T1000 (cell line): ENCODE measurements at places on chromosomes 2 and 18.

DNA sequence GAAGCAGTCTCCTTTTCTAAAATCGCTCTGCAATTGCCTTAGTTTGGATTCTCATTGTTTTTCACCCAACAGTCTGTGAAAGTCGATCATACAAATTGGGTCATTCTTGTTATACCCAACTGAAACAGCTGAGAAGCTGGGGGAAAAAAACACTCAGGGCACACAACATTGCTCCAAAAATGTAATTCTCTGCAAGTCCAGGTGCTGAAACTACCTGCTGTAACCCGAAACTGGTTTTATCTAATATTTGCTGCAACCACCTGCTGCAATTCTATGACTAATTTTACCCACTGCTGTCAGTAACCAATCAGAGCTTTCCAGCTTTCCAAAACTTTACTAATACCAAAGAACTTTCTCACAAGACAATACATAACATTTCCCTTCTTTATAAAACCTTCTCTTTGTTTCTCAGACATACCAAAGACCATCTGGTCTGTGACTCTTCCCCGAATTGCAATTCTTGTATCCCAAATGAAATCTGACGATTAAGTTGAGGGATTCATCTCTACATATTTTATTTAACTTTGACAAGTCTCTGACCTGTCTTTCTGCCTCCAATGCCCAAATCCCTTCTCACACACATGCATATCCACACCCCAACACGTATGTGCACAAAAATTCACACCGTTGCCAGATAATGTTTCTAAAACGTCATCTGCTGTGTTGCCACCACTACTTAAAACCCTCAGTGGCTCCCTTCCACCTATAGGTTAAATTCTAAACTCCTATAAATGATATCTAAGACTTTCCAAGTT lies 198.3 kb downstream of the PIEZO2 start:
- no peak for DNase-seq

DNA sequence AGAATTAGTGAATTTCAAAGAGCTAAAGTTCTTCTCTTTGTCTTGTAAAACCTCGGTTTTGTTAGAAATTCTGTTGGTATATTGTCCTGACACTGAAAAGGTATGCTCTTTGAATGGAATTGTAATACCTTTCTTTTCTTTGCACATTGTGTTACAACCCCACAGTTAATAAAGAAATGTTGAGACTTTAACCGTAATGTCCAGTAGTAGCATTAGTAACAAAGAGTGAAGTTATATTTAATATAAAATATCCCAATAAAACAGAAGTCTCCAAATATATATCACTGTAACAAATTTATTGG lies 69.8 kb downstream of the EHBP1 start:
- no peak for DNase-seq

DNA sequence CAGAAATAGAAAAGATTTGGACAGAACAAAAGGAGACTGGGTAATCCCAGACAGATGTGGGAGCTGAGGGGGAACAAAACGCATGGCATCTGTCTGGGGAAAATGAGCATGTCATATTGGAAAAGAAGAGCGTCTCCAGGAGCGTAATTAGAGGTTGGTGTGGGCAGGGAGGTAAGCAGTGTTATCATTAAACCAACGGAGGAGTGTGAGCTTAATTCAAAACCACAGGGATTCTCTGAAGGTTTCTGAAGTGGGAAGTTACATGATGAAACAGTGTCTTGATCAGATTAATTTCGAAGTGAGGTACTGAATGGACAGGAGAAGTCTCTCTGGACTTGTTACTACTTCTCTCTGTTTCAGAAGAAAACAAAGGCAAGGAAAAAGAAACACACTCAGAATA lies 53.3 kb downstream of the DTNB start:
- DNase-seq, result no peak

- no peak for DNase-seq
These were observed 39.0 kb downstream of the RALB start for GRCh38 chr2:120291401-120292311.

DNA sequence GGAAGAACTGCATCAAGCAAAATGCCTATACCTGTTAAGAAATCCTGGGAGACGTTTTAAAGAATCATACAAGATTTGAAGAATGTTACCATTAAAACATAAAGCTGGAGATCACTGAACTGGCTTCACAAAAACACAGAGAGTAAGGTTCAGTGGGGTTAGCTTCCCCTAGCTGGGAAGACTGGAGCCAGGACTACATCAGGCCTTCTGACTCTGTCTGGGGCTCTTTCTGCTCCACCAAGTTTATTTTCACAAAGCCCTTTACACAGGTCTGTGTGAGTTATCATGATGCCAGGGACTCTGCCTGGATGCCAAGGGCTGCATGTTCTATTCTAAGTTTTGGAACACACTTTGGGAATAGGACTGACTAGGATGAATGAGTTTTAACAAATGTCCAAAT lies 47.3 kb upstream of the DNER start:
- no peak for DNase-seq

- no peak for DNase-seq
These were observed 329.4 kb downstream of the DLGAP1 start for GRCh38 chr18:4125627-4126230.

GRCh38 chr2:25430556-25430955 lies 88.8 kb upstream of the DNMT3A start:
- no peak for DNase-seq

- no peak for DNase-seq
These were observed 152.1 kb downstream of the THSD7B start for GRCh38 chr2:136917411-136917881.

DNA sequence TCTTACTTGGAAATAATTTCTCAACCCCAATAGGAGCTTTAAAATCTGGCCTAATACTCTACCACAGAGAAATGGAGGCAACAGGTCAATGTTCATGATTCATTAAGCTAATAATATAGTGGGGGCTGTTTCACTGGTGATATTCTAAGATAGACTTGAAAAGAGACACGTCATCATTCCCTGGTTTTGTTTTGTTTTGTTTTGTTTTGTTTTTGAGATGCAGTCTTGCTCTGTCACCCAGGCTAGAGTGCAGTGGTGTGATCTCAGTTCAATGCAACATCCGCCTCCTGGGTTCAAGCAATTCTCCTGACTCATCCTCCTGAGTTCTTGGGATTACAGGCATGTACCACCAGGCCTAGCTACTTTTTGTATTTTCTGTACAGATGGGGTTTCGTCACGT lies 37.5 kb upstream of the SOS1 start:
- DNase-seq, result peak; percentile 4

GRCh38 chr2:71889759-71890684 lies 257.6 kb downstream of the CYP26B1 start:
- DNase-seq, result peak; percentile 35

DNA sequence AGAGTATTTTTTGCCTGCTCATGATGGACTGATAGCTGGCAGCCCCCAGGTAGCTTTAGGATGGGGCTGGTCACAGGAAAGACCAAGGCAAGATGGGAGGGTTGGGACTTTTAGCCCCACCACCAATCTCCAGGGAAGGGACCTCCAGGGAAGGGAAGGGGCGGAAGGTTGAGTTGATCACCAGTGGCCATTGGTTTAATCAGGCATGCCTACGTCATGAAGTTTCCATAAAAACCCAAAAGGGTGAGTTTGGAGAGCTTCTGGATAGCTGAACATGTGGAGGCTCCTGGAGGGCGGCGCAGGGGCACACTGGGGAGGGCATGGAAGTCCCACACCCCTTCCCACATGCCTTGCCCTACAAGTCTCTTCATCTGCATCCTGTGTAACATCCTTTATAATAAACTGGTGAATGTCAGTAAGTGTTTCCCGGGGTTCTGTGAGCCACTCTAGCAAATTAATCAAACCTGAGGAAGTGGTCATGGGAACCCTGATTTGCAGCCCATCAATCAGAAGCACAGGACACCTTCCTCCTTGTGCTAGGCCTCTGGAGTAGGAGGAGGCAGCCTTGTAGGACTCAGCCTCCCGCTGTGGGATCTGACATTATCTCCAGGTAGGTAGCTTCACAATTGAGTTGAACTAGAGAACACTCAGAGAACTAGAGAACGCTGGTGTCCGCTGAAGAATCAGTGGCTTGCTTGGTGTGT lies 30.3 kb downstream of the RAB31 start:
- no peak for DNase-seq

- no peak for DNase-seq
These were observed 575.1 kb upstream of the CDH7 start for GRCh38 chr18:65175681-65176080.

GRCh38 chr2:7346336-7346735 lies 429.1 kb downstream of the RNF144A start:
- no peak for DNase-seq

- DNase-seq, result no peak
These were observed 28.9 kb upstream of the CCNYL1 start for GRCh38 chr2:207682557-207682956.

DNA sequence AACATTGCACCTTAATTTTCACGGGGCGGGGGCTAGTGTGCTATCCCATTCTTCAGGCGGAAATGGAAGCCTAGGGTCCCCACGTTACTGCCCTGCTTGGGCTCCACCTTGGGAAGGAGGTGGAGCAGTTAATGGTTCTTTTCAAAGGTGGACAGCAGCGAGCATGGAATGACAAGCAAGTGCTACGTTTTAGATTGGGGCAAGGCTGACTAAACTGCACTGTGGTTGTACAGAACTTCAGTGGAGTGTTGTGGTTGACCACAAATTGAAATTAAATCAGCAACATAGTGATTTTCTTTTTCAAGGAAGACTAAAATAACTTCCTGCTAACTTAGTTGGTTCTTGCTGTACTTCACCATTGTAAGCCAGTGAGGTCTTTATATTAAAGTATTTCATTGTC lies 47.0 kb downstream of the CHRNA1 start:
- no peak for DNase-seq

DNA sequence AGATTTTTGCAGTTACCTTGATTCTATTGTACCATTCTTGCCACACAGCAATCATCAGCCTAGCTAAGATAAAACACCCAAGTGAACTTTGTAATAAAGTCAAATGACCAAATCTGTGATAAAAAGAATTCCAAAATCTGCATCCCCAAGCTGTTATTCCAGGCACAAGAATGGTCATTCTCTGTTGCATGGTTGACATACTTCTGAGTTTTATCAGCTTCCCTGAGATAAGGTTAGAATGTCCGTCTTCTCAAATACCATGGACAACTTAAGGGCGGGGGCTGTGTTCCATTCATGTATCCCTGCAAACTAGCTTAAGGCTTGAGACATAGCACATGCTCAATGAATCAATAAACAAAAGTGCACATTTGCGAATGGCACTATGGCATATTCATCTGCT lies 8.1 kb upstream of the BMP10 start:
- no peak for DNase-seq

GRCh38 chr2:205580212-205580987 lies 101.9 kb upstream of the NRP2 start:
- DNase-seq, result no peak

DNA sequence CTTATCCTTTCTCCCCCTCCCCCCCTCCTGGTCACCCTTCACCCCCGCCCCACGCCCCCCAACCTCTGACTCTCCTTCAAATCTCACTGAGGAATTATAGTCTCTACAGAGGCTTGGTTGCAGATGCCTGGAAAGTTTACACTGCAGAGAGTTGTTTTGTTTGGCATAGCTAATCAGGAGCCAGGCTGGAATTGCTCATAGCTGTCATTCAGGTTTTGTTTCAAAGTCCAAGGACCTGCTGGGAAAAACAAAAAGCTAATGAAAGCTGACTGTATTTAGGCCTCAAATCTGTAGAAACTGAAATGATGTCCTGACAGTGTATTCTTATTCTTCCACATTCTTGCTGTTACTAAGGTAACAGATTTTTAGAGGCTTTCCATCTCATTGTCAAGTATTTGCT lies 22.6 kb downstream of the GREB1L start:
- DNase-seq, result no peak

GRCh38 chr2:105438104-105438929 lies 39.5 kb upstream of the FHL2 start:
- DNase-seq, result no peak

- no peak for DNase-seq
These were observed 521.2 kb downstream of the SLC4A3 start for GRCh38 chr2:220148471-220149248.

GRCh38 chr18:45652303-45653080 lies 37.2 kb downstream of the SLC14A2 start:
- DNase-seq, result no peak
